NCI-H524 (cell line): ENCODE measurements at places on chromosomes 2 and 18.

DNA sequence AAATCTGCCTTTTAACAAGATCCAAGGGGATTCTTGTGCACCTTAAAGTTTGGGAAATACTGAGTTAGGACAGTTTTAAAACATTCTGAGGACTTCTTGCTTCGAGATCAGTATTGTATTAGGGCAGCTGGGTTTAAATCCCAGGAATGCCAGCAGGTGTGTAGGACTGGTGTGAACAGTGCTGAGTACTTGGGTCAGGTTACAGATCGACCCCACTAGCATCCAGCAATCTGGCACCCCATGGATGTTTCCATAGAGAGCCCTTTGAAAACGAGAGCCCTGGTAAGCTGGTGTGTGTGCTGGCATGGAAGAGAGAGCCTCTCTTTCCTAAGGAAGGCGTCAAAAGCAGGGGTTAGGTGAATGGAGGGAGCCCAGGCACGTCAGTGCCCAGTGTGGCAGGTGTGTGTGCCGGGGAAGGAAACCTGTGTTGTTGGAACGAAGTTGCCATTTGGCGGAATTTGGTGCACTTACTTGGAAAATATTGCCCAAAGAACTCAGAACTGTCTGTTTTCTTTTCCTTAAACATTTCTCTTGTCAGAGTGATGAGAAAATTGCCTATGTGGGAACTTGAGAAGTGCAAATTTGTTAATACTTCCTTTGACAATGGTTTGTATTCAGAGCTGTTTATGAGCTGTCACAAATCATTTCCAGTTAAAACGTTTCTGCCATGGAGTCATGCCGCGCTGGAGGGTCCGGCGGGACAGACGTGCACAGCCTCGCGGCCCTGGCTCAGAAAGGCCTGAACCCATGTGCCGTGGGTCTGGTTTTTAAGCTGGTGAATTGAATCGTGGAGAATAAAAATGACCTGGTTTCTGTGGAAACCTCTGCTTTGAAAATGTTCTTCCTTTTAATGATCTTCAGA, 38.1 kb downstream of the LDLRAD4 start:
- DNase-seq: peak; percentile 73

DNA sequence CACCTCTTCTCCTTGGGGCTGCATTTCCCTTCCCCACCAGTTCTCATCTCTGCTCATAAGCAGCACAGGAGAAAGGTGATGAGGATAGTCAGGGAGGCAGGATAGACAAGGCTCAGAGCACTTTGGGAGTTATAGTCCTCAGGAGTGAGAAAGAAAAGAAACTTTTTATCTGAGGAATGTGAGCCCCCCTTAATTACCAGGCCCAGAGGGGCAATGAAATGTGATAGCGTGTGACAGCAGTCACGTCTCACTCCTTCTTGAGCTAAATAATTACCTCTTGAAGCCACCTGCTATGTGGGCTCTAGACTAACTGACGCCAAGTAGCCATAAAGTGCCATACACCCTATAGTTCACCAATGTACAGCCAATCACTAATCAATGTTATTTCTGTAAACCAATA, 105.8 kb downstream of the SPP2 start:
- DNase-seq: peak; percentile 90

DNA sequence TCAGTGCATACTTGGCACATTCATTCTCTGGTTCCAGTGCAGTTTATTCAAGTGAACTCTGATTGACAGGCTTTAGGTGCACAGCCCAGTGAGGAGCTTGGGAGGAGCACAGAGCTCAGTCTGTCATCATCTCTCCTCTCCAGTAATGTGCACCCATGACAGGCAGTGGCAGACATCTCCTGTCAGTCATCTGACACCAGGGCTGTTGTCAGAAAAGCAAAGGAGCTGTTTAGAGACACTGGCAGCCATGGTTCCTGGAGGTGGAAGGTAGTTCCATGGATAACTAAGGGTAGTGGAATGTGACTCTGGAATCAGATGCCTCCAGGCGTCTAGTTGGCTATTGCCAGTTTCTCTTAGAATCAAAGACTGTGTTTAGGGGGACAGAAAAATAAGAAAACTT, 308.8 kb downstream of the DCDC2C start:
- no peak for DNase-seq

DNA sequence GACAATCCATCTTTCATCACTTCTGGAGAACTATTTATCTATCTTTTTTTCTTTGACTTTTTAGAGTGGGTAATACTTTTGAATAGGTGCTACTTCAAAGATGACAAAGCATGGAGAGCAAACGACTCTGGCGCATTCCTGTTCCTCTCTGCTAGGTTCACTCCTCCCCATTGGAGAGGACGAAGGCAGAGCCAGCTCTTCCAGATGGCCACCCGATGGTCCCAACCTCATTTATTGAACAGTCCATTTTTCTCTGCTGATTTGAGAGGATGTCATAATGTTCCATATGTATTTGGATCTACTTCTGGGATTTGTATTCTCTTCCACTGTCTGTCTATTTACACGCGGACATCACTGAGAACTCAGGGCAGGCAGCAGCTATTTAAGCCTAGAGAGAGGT, 284.3 kb upstream of the CXCR4 start:
- DNase-seq: no peak

DNA sequence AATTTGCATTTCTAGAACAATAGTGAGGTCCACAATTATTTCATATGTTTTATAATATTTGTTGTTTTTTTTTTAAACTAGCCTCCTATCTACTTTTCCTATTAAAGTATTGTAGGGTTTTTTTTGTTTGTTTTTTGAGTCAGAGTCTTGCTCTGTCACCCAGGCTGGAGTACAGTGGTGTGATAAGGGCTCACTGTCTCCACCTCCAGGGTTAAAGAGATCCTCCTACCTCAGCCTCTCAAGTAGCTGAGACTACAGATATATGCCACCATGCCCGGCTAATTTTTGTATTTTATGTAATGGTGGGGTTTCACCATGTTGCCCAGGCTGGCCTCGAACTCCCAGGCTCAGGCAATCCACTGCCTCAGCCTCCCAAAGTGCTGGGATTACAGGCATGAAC, 122.5 kb downstream of the SLC39A10 start:
- no peak for DNase-seq

- no peak for DNase-seq
Observed at GRCh38 chr2:31384771-31385276, 29.7 kb downstream of the XDH start.

GRCh38 chr18:74115046-74115445, 32.6 kb downstream of the FBXO15 start:
- DNase-seq: no peak

DNA sequence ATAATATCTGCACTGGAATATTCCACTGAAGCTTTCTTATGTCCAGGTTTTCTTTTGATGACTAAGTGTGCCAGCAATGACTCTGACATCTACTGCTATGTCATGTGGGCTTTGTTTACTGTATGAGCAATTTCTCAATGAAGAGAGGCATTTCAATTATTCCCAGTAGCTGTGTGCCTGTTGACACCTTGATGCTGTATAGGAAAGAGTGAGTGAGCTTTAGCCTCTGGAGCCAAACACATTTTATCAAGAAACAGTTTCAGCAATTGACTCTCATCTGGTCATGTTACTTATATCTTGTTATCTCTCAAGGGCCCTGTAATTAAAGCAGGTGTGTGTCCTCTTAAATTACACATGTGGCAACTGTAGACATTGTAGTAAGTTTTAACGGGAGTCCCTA, 493.2 kb upstream of the FANCL start:
- no peak for DNase-seq

- peak; percentile 68 for DNase-seq
Observed at GRCh38 chr2:160482673-160483072, 10.9 kb downstream of the RBMS1 start.

DNA sequence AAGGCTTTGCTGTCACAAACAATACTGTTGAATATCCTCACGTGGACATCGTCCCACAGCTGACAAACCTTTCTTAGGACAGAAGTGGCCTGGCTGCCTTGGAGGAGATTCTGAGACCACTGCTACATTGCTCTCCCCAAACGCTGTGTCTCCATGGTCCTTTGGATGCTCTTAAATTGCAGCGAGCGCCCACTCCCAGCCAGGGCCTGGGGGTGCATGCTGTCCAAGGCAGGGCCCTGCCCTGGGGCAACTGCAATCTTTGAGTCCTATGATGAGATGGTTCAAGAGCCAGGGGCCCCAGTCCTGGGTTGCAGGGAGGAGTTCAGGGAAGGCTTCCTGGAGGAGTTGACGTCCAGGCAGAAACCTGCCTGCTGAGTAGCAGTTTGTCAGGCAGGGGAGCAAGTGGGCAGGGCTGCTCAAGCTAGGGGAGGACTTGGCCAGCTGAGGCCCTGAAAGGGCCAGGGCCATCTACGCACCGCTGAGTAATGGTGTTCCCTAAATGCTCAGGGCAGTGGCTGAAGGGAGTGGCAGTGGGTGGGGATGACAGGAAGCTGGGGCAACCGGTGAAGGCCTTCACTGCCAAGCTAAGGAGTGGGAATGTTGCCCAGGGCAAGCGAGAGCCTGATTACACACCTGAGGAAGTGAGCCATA, 10.8 kb upstream of the SDC1 start:
- no peak for DNase-seq

- peak; percentile 23 for DNase-seq
Observed at GRCh38 chr18:10454681-10455557, 484 bp downstream of the APCDD1 start.

- DNase-seq: no peak
Observed at GRCh38 chr2:29558097-29558496, 363.3 kb downstream of the ALK start.

DNA sequence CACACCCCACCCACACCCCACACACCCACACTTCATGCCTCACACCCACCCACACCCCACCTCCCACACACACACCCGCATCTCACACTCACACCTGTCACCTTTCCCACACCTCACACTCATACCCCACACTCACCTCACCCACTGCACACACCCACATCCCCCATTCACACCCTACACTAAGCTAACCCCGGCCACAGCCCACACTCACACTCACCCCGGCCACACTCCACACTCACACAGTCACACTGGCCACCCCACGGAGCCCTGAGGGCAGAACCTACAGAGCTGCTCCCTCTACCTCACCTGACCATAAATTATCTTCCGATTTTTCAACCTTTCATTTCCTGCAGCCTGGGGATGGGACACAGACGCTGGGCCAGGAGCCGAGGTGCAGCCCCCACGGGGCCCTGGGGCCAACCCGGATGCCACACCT, 241.3 kb downstream of the HDAC4 start:
- no peak for DNase-seq

- peak; percentile 52 for DNase-seq
Observed at GRCh38 chr2:134375935-134376334, 122.1 kb downstream of the MGAT5 start.

DNA sequence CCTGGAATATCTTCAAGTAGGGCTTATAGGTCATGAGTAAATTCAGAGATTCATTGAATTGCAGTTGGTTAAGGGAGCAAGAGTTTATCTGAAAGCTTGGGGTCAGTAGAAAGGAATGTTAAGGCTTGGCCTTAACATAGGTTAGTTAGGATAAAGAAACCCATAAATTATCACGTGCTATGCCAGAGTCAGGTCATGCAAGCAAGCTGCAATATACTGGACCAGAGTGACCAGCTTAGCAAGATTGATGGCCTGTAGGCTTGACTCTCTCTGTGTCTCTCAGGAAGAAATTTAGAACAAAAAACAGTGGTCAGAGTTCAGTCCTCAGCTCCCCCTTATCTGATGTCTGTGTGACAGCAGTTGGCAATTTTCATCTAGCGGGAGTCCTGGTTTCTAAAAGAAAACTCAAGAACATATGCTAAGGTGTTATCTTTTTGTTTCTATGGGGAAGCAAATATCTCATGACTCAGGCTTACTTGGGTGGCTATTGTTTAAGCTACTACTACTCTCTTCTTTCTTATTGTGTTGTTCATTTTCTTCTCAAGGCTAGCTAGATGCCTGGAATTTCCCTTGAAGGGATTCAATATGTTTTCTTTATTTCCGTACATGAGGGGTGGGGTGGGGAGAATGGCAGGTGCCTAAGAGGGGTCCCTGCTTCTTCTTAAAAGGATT, 28.7 kb upstream of the MARCO start:
- no peak for DNase-seq

DNA sequence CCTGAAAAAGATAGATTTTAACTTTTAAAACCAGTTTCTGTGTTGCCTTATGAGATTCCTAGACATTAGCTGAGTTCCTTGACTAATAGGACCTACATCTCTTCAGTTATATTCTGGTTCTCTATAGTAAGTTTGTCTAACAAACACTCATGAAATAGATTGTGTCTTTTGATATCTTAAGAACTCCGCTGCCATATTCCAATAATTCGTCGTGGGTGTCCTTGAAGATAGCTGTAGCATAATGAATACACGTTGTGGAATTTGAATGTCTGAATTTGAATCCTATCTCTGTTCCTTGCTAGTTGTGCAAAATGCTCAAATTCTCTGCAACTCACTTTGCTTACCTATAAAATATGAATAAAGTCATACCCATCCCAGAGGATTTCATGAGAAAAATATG, 176.8 kb upstream of the COL3A1 start:
- no peak for DNase-seq

DNA sequence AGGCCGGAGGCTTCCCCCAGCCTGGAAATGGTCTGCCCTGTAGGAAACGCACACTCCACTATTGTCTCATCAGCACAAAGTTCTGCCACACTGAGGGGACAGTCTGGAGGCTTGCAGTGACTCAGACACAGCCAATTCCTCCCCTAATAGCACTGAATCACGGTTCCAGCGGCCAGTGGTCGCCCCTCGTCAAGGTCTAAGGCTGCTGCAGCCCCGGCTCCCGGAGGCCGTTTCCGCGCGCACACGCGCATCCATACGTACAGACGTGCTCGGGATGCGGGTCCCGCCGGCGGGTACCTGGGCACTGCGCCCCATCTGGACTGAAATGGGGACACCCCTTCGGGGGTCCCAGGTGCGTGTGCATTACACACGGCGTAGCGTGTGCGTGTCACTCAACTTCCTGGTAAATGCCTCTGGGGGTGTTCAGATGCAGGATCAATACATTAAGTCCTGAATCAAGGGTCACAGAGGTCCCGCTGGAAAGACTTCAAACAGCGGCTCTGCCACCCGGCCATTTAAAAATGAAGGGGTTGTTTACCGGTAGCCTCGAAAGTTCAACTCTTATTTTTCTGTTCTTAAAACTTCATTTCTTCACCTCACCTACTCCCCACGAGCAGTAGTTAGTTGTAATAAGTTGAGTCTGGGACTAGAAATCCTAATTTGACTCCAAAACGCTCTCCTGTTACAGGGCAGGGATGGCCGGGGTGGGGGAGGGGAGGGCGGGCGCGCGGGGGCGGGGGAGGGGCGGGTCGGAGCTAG, 572 bp upstream of the ZNF516 start:
- peak; percentile 45 for DNase-seq

DNA sequence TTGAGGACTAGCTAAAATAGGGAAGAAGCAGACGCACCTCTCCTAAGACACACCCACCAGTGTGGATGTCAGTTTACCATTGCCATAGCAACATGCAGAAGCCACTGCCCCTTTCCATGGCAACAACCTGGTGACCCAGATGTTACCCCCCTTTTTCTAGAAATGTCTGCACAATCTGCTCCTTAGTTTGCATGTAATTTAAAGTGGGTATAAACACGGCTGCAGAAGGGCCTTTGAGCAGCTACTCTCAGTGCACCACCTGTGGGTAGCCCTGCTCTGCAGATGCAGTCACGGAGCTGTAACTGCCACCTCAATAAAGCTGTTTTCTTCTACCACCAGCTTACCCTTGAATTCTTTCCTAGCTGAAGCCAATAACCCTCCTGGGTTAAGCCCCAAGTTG, 87.1 kb downstream of the FBXO15 start:
- DNase-seq: no peak
